ENCODE measurements at places on chromosomes 1 and 21.
A peak's percentile ranks its signal among the peaks of the same experiment; 100 is the strongest.

GRCh38 chr1:160997323-160998038, 23.5 kb downstream of the F11R start:
- peak; percentile 52 for DNase-seq

DNA sequence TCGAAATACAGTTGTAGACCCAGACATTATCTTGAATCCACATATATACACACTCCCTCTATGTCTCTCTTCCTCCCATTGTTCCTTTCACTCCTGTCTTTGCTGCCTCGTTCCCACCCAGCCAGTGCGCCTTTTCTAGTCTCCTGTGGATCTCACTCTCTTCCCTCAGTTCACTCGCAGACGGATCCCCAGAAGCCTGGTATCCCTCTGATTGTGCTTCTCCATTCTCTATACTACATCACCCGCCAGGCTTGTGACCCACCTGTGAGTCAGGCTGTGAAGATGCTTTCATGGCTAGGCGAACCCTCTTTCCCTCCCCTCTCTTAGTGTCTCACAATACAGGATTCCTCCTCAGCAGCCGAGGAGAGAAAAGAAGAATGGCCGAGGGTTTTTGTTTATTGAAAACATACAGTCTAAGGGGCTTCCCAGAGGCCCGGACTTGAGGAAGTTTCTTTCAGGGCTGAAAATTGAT, 1.5 kb downstream of the HCN3 start:
- DNase-seq = no peak

DNA sequence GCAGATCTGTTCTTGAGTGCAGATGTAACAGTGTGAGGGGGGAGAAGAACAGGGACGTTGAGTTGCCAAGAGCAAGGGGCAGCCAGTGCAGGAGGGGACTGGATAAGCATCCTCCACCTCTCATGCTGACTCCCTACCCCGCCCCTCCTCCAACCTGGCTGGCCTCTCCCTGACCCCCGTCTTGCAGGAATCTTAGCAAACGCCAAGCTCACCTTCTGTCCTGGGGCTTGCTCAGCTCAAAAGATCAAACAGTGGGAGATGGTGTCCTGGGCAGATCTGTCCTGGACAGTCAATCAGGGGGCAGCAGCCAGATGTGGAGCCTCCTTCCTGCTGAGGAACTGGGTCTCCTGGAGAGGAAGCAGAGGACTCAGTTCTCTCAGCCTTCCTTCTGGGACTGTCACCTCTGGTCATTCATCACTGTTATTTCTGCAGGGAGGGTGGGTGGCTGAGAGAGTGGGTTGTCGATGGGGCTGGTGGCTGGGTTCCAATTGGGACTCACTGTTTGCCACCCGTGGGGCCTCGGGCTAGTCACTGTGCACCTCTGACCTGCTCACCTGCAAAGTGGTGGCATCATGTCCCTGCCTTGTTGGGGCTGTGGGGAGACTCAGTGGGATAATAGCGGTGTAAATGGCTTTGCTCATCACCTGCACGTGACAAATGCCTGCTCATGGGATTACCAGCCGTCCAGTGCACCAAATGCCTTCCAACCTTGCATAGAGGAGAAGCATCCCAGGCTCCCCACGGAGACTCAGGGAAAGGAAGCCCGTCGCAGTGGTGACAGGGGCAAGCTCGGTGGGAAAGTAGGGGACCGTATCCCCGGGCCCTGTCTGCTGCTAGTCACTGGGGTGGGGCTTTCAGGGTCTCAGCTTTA, 154.4 kb downstream of the PTPRU start:
- no peak for DNase-seq

DNA sequence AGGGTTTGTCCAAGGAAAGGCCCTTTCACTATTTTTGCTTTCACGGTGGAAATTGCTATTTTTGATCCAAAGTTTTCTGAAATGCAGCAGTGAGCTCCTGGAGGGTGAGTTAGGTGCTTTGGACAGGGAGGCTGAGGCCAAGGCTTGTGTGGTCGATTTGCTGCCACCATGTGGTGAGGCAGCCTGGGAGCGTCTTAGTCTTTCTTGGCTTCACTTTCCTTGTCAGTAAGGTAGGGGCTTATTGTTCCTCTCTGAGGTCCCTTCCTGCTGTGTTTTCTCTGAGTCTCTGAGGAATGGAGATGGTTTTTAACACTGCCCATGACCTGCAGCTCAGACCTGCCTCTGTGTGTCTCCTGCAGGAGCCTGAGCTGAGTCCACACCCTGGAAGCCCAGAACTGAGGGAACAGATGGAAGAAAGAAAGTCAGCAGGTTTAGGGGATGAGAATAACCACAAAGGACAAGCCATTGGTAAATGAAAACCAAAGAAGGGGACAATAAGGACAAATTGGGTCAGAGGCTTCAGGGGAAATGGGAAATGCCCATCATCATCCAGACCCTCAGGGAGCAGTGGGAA, 20.1 kb upstream of the S100A10 start:
- peak; percentile 54 for DNase-seq

- DNase-seq = no peak
Measured at GRCh38 chr21:8993943-8994639, 1527.3 kb upstream of the TPTE start.

GRCh38 chr1:212656730-212657129, 42.9 kb downstream of the BATF3 start:
- no peak for DNase-seq

DNA sequence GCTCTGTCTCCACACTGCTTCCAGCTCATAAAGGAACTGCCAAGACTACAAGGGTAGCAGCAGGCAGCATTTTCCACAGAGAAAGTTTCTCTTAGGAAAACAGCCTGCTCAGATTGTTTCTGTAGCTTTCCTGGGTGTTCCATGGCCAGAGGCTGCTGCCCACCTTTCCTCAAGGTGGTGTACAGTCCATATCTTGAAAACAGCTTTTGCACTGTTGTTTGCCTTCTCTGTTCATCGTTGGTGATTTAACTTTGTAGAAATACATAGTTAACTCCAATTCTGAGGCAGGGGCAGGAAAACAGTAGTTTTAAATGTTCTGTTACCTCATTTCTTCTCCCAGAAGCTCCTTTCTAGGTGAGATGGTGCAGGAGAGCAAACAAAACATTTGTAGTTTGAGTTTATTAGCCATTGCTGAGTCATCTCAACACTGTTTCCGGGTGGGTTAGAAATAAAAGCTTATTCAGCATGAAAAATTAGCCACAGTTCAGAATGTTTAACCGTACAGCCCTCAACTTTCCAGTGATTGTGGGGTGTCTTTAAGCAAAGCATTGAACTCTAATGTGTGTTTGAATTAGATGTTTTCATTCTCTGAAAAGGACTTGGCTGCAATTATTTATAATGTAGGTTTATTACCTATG, 41.7 kb downstream of the DIP2A start:
- no peak for DNase-seq

DNA sequence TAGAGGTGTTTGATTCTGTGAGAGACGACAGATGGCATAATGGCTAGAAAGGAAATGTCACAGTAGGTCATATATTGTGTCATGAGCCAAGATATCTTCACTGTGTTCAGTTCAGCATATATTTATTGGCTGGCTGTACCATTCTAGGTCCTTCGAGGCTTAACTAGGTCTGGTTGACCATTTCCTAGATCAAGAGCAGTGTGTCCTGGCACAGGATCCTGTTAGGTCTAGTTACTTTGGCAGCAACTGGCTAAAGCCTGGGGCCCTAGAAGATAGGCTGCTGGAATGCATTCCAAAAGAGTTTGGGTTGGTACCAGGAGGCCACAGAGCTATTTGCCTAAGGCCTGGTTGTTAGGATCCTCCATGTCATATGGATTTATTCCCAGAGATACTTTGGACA, 20.9 kb downstream of the ZBTB40 start:
- DNase-seq = peak; percentile 18

- no peak for DNase-seq
Measured at GRCh38 chr1:47844558-47844955, 152.6 kb downstream of the TRABD2B start.

DNA sequence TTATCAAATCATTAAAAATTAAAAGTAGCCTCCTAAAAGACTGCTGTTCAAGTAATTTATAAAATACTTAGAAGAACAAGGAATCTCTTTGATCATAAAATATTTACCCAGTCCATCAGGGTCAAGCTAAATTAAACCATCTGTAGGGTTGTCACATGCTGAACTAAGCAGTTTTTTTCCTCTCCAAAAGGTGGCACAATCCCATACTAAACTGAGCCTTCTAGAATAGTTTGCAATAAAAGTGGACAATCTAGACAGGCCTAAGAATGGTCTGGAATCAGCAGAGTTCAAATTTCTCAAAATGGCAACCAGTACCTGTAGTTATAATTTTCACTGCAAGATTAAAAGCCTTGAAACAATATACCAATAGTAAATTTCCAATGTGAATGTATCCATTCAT, 194.8 kb downstream of the EIF4G3 start:
- peak; percentile 51 for DNase-seq

- peak; percentile 95 for DNase-seq
Measured at GRCh38 chr1:154474802-154475201, 27.2 kb upstream of the TDRD10 start.

GRCh38 chr1:24931146-24931467, 1.0 kb upstream of the RUNX3 start:
- DNase-seq = no peak

DNA sequence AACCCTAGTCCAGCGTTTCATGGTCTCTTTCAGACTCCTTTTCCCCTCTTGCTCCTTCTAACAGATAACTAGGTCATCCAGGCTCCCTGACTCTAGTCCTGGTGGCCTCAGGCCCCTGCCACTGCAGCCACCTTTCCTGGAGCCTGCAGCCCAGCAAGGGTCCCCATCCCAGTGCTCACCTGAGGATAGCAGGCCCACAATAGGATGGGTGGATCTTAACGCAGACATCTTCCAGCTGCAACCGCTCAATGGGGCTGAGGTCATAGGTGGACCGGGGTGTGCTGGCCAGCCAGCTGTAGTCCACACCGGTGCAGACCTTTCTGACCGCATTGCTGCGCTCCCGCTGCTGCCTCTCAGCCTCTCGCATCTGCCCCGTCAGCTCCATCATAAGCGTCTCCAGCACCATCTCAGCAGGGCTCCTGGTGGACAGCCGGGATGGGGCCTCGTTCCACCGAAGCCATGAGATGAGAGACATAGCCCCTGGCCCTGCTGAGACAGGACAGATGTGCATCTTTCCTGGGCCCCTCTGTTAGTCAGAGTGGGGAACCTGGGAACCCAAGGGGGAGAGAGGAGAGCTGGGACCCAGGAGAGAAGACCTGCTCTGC, 10.9 kb downstream of the RD3 start:
- no peak for DNase-seq

DNA sequence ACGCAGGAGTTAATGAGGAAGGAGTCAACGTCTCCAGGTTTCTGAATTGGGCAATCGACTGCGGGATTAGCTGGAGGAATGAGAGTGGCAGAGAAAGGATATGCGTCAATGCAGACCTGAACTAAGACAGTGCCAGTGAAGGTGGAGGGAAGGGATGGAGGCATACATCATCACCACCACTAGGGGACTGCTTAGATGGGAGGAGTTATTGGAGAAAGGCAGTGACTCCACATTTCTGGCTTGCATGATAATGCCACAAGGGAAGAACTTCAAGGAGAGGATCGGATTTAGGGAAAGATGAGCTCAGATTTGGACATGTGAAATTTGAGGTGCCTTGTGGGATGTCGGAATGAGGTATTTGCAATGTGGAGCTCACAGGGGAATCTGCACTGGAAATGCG, 17.5 kb downstream of the VASH2 start:
- peak; percentile 73 for DNase-seq

- no peak for DNase-seq
Measured at GRCh38 chr1:39977202-39977601, 22.3 kb downstream of the MFSD2A start.

GRCh38 chr1:185774394-185774793, 40.2 kb downstream of the HMCN1 start:
- peak; percentile 72 for DNase-seq

DNA sequence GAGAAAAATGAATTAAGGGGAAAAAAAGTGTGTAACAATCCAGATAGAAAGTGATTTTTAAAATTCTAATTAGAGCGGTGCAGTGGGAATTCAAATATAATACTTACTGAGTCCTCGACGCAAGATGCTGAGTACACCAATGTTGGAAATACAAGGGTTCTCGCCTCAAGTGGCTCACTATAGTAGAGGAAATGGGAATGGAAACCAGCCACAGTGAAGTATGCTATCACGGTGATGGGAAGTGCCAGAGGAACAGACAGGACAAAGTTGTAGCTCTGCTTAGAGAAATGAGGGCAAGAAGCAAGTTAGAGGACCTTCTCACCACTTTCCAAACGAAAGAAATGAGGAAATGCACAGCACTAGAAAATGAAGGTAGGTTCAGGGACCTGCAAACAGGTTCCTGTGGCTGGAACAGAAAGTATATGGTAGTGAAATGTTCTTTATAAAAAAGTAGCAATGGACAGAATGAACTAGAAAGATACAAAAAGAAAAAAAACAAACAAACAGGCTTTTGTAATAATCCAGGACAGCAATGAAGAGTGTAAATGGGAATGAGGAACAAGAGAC, 13.5 kb downstream of the EGLN1 start:
- DNase-seq = no peak

DNA sequence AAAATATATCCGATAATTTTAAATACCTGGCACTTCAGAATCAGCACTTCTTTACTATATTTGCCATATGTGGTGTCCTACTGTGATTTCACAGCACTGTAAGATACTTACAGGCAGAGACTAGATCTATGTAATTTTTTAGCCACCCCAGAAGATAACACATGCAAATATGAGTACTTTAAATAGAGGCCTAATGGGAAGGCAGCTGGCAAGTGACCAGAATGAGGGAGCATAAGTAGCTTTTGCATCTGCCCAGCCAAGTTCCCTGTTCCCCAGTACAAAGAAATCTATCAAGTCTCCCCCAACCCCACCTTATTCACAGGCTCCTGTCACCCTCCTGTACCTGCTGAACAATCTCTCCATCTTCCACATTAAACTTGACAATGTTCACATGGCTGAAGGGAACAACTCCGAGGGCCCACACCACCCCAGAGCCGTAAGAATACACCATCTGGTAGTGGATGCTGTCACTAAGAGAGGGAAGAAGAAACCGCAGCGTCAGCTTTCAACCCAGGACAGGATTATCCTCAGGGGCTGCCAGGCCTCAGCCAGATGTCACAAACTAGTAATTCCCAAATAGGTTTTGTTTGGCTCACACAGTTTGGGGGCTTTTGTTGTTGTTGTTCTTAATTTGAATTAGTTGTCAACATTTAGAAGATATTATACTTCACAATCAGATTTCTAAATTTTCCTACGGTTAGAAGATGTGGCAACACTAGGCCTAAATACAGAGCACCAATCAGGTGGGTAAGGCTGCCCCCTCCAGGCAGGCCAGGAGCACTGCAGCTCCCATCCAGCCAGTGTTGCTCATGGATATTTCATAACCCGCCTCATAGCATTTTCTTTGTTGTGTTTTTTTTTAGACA, 10.4 kb downstream of the EMC1 start:
- DNase-seq = peak; percentile 59

GRCh38 chr1:233971753-233972152, 67.3 kb downstream of the SLC35F3 start:
- no peak for DNase-seq

GRCh38 chr1:219310181-219310728, 136.6 kb downstream of the LYPLAL1 start:
- no peak for DNase-seq

DNA sequence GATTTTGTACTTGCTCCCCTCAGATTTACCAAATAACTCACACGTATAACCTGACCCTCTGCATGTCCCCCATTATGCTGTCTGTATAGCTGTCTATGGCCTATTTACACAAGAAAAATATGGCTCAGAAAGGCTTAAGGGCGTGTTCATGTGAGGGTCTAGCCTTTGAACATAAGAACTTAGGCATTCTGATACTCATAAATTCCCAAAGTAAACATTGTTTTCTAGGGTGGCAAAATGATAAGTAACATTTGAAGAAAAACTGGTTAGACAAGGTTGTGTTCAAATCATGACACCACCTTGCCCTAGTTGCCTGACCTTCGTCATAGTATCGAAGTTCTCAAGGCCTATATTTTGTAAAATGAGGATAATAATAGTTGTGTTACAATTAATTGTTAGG, 394.6 kb downstream of the LRRIQ3 start:
- DNase-seq = no peak
